ENCODE measurements at places on chromosomes 12 and 14.

DNA sequence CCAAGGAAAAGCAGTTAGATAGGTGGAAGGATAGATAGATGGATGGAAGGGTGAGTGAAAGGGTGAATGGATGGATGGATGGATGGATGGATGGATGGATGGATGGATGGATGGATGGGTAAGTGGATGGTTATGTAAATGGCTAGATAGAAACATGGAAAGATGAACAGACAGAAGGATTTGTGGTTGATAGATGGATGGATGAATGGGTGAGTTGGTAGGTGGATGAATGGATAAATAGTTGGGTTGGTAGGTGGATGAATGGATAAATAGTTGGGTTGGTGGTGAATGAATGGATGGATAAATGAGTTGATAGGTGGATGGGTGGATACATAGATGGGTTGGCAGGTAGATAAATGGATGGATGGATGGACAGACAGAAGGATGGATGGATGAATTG is 30.3 kb upstream of the FAM222A start:
- DNase-seq: no peak

GRCh38 chr12:53207042-53207441 is at the start of gene ITGB7:
TSS of gene ITGB7 (minus strand) at chr12:53207251. CDS start at chr12:53200443, 6,808 bp downstream.
- peak; percentile 61 for DNase-seq

- no peak for DNase-seq
Observed at GRCh38 chr14:49770212-49770817, 2.4 kb downstream of the KLHDC2 start.

DNA sequence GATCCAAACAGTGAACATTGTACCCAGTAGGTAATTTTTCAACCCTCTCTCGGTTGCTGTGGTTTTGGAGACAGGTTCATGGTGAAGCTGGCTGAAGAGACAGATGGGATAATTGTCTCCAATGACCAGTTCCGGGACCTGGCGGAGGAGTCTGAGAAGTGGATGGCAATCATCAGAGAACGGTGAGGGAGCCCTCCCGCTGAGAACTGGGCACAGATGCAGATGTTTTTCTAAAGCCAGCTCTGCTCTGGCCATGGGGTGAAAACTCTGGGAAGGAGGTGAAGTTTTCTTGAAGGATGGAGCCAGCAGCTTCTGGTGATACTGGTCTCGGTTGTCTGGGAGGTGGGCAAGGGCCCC is 6.2 kb downstream of the KHNYN start:
- no peak for DNase-seq

DNA sequence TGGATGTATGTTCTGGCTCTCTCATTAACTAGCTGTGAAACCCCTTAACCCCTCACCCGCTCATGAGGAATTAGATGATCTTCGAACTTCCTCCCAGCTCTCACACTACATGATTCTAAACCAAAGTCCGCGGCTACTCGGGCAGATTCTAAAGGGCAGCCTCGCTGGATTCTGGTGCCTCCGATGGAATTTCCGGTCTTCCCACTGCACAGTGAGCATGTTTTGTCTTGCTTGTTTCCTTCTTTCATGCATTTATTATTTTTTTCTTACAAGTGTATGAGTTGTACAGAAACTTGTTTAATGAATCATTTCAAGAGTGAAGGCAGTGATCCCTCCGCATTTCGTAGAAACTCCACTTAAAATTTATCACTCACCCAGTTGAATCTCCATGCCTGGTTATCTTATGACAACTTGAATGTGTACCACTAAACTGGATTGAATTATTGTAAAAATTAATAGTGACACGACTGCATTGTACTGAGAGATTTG is 4.5 kb upstream of the HCAR3 start:
- DNase-seq: no peak

DNA sequence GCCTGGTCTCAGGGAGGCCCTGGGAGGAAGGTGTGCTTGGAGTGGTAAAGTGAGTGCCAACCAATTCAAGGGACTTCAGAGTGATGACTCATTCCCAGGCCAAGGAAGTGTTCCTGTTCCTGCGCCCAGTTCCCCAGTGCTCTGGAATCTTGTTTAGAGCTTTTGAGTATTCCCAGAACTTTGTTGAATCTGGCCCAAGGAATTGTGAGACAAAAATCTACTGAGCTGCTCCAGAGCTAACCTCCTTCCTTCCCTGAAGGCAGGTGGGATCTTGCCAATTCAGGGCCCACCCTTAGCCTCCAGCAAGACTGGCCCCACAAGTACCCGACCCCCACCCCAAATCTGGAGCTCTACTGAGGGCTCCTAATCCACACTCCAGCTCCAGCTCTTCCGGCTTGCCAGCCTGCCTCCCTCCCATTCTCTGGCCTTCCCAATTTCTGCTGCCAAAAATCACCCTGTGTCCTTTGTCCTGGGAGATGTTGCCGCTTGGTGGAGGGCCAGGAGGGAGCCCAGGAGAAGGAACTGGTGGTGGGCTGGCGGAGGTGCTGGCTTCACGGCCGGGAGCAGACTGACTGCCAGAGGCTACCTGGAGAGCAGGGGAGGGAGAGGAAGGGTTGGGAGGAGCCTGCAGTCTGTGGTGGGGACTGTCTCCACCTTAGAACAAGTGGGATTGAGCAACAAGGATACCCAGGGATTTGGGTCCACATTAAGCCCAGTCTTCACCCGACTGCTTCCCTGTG is 2.0 kb upstream of the ATN1 start:
- DNase-seq: no peak

- no peak for DNase-seq
Observed at GRCh38 chr14:55803873-55804553, 224.0 kb downstream of the KTN1 start.

DNA sequence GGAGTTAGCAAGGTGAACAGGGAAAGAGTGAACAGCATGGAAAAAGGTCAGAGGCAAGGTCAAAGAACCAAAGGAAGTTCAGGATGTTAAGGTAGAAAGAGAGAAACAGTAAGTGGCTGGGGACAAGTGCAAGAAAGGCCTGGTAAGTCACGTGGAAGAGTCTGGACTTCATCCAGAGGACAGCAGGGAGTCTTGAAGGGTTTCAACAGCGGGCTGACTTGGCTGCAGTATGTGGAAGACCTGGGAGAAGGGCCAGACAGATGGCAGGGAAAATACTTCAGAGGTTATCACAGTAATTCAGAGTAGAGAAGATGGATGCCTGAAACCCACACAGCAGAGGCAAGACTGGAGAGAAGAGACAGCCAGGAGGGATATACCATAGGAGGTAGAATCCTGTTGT is 34.0 kb downstream of the CIT start:
- DNase-seq: no peak

DNA sequence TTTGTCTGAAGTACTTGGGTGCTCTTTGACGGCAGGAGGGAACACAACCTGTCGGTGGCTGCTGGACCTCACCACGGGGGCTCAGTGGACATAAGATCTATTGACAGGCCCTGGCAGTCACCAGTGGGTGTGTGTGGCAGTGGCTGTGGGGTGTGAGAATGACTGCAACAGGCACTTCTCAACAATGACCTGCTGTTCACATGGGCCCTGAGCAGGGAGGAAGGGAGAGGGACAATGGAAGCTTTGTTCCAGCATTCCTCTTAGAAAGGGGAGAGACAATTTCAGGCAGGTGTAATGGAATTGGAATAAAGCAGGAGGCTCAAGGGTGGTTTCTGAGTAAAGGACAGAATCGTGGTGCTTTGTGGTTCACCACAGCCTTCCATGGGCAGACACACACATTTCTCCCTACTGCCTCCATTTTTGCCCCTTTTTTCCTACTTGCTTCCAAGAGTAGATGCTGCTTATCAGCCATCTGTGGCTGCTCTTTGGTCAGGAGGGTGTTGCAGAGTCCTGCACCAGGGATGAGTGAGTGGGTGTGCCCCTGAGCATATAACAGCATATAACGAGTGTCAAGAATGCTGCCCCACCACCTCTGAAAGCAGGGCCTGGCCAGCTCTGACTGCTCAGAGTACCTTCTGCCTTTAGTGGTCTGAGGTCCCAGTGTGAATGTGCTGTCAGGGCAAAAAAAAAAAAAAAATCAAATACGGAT is 267.7 kb downstream of the RASSF9 start:
- DNase-seq: no peak

DNA sequence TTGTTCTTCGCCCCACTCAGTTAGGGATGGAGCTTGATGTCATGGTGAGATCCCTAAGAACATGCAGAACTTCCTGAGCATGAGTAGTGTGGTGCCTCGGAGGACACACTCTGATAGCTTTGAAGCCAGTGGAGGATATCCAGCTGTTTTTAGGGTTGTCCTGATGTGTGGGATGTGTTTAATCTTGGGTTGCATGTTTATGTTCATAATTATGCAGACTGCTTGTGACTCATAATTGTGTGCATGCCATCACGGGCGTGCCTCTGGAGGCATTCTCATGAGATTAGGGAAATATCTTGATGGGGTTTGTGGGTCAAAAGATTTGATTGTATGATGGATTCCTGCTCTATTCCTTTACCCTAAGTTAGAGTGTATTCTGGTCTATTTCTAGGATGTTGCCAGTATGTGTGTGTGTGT is 267.4 kb upstream of the PELI2 start:
- DNase-seq: no peak

GRCh38 chr12:6827437-6827911 is 733 bp upstream of the P3H3 start:
- peak; percentile 31 for DNase-seq

Measured in activated T-cell treated with anti-CD3 and anti-CD28 coated beads for 1 hour (primary cell).